Renal pelvis (tissue), 12 donors: ENCODE measurements at places on chromosomes 12 and 14. TPM values are rescaled to one million over a fixed set of nuclear protein-coding genes. Genes with fewer than 3 reads are reported as not detected.
A peak's percentile ranks its signal among the peaks of the same experiment; 100 is the strongest.

CLEC4C gene
- not detected for polyA plus RNA-seq

GYS2 gene
- 0.08 TPM for polyA plus RNA-seq

DNA sequence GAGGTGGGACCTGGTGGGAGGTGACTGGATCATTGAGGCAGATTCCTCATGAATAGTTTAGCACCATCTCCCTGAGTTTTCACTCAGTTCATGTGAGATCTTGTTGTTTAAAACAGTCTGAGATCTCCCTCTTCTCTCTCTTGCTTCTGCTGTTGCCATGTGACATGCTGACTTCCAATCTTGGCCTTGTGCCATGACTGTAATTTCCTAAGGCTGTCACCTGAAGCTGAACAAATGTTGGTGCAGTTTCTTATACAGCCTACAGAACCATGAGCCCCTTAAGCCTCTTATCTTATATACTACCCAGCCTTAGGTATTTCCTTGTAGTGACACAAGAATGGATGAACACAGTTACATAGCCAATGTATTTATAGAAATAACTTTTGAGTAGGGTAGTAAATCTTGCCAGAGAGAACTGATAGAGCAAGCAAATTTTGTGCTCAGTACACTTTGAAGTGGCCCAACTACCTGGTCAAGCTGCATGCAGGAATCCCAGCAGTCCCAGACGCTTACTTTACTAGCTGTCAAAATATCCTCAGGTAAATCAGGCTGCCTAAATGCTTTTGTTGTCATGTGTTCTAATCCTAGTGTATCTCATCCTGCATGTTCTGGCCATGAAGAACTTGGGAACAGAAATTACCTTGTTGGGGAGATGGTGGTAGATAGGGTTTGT is 445.6 kb upstream of the MIS18BP1 start:
- peak; percentile 47 for DNase-seq

- DNase-seq = no peak
Observed at GRCh38 chr12:93229494-93230325, 148.0 kb upstream of the NUDT4 start.

DNA sequence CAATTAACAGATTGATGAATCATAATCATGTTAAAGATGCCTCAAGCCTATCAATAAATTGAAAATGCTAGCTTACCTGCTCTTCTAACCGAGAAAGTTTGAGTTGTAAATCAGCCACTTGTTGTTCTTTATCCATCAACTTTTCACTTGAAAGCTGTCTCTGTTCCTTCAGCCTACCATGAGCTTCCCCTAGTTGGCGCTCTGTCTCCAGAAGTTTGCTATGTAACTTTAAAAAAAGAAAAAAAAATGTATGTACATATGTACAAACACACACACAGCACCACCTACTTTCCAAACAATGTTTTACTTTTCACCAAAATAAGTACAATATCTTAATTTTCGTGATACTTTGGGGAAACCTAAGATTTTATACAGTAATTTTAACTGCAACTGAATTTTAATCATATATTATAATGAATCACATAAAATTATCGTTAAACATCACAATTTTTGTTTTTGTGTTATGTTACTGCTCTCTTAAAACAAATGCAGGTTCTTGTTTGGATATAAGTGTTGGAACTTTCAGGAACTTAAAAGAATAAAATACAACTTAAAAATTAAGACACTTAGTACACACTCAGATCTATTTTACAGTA is 101.2 kb downstream of the EEA1 start:
- peak; percentile 27 for DNase-seq

DNA sequence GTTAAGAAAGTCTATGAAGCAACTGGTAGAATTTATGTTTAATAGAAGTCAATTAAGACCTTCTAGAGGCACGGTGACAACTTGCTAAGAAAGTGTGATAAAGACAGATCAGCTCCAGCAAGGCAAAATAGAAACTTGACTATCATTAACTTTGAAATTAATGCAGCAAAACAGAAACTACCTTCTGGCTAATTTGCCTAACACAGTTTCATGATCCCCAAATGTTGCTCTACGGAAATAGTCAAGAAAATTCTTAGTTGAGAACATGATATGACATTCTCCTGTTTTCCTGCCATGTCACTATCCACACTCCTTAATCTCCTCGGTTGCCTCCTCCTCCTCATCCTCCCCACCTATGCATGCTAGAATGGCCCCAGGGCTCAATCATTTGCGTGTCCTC is 4.2 kb downstream of the DENND5B start:
- DNase-seq = no peak

GRCh38 chr12:109289551-109289950 is 19.5 kb downstream of the FOXN4 start:
- DNase-seq = no peak

DNA sequence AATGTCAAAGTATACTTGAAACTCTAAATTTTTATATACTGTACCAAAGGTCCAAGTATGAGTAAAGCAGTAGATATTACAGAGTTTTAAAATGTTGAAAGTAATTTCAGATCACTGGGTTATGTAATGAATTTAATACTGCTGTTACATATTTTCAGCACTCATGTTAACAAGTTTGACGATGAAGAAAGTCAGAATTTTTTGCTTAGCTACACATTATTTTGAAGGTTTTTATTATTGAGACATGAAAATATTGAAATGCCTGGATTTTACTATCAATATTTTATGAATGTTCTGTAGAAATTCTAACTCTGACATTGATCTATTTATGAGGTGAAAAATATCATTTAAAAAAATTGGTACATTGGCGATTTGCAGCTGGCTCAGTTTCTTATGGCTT is 1030.3 kb downstream of the FSCB start:
- DNase-seq = no peak

GRCh38 chr12:93322784-93323183 is 54.9 kb upstream of the NUDT4 start:
- DNase-seq = no peak

DNA sequence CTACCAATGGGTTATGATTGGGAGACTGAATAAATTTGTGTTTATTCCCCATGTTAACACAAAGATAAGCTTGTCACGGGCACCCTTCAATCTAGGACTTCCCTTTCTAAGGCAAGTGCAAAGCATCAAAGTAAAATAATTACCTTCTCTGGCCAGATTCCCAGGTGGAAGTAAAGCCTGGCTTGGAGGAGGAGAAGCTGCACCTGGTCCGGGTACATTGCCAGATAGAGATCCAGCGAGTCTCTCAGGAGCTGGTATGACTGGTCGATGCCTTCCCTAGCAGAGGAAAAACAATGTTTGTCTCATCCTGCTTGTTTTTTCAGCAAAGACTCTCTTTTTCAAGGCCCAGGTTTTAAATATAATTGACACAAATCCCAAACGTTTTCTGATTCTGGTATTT is 24.9 kb downstream of the FBXO21 start:
- no peak for DNase-seq

DNA sequence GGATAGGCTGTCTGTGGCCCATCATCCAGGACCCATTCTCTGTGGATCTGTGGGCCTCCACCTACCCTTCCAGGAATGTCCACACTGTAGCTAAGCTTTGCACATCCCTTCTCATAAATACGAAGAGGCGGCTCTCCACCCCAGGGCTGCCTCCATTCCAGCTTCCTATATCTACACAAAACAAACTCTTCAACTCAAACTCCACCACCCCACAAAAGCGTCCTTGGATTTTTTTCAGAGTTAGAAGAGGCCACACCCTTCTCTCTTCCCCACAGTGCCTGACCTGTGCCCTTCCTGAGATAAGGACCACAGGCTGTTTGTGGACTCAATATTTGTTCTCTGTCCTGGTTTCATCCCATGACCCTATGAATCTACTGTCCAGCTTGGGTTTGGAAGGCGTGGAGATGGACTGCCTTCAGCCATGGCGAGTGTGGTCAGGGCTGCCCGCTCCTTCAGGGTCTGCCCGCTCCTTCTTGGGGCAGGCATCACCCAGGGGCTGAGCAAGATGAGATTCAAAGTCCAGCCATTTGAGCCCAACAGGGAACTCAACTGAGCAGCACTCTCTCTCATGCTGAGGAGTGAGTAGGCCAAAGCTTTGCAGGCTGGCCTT is 13.0 kb upstream of the SERPINA12 start:
- no peak for DNase-seq

GRCh38 chr14:95111507-95112164 is 45.7 kb downstream of the DICER1 start:
- DNase-seq = no peak

DNA sequence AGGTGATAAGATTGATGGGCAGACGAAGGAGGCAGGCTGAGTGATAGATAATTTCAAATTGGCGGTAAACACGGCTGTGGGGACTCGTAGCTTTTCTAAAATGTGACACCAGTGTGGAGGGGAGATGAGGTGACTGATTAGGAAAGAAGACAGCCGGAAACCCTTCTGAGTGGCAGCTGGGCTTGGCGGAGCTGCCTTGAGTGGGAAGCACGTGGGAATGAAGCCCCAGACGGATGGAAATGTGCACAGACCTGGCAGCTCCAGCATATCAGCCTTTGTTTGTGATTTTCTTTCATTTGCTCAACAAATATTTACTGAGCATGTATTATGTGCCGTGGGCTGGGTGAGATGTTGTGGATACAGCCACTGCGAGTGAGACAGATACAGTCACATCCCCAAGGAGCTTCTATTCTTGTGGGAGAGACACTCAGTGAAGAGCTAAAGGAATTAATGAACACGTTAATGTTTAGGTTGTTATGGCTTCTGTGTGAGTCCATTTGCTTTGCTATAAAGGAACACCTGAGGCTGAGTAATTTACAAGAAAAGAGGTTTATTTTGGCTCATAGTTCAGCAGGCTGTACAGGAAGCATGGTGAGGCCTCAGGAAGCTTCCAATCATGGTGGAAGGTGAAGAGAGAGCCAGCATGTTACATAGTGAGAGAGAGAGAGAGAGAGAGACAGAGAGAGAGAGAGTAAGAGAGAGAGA is 65.5 kb upstream of the LHX5 start:
- no peak for DNase-seq

DNA sequence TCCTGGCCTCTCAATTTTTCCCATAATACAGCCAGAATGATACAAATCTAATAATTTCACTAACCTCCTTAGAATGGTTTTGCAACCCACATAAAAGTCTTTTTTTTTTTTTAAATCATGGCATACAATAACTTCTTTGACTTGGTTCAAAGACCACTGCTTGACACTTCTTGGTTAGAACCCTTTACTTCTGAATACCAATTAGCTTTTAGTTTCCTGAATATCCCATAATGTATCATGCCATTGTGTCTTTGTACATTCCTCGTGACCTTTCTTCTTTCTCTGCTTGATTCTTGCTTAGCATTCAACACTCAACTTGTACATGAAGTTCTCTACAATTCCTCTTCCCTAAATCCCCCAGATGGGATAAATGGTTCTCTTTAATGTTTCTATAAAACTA is 19.3 kb downstream of the KLHL28 start:
- DNase-seq = no peak

- DNase-seq = no peak
Observed at GRCh38 chr12:22160396-22161003, 114.5 kb downstream of the CMAS start.

GRCh38 chr12:1377117-1377516 is 217.3 kb downstream of the FBXL14 start:
- no peak for DNase-seq

DNA sequence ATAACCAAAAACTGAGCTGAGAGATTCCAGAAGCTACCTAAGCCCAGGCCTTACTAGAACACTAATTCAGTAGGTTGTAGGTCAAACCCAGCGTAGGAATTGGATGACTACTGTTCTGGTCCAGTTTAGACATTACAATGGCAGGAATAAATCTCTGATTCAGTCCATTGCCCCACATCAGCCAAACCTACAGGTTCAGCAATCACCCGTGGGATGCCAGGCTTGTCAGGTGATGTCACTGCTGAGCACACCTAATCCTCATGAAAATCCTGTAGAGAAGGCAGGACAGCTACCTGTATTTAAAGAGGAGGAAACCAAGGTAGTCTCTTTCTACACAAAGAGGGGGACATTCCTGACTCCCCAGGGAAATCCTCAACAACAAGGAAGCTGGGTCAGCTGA is 63.7 kb downstream of the RFX4 start:
- DNase-seq = no peak

- DNase-seq = no peak
Observed at GRCh38 chr12:3544296-3544965, 53.4 kb downstream of the PRMT8 start.

GRCh38 chr12:116606397-116606796 is 47.2 kb downstream of the MAP1LC3B2 start:
- no peak for DNase-seq

GRCh38 chr14:103073367-103073875 is 10.6 kb upstream of the LBHD2 start:
- DNase-seq = no peak

- DNase-seq = no peak
Observed at GRCh38 chr14:23396126-23396525, 11.9 kb downstream of the MYH6 start.

DNA sequence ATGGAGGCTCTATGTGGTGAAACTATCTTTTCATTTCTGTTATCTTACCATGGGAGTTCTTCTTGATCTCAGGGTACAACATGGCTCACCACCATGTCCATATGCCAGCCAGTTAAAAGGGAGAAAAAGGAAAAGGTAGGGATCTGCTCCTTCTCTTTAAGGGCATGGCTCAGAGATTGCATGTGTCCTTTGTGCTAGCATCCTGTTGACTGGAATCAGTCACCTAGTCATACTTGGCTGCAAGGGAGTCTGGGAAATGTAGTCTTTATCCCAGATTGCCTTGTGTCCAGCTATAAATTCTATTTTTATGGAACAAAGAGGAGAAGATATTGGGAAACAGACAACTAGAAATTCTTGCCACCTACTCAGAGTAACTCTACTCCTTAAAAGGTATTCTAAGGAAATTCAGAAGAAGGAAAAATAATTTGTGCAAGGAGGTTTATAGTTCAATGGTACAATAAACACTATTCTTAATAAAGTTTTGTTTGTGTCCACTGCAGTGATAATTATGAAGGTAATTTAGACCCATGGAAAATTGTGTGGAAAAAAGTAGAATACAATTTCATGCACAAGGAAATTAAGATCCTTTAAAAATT is 86.4 kb upstream of the RPH3A start:
- DNase-seq = no peak

DNA sequence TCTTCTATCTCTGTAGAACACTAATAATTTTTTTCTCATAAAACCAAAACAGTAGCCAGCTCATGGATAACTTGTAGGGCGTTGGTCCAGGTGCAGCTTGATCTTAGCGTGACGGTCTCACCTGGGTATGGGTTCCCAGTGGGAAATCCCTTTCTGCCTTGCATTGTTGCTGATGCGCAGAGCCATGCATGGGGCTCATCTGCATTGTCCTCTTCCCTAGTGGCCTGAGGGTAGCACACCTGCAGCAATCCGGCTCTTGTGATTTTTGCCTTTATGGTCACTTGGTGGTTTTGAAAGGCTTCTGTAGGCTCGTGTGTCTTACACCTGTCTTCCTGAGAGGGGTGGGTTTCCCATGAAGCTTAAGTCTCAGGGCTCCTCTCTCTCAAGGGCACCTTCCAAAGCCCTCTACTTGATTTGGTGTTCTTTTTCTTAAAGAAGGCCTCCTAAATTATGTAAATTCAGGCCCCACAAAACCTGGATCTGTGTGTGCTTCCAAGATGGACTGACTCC is 130.6 kb downstream of the PRKCH start:
- DNase-seq = no peak

GRCh38 chr14:46279776-46280175 is 371.8 kb downstream of the RPL10L start:
- no peak for DNase-seq

- DNase-seq = no peak
Observed at GRCh38 chr14:99360774-99361595, 89.0 kb upstream of the BCL11B start.
